Gastrocnemius medialis (tissue), 4 donors: ENCODE measurements at places on chromosomes 11 and 22. TPM values are rescaled to one million over a fixed set of nuclear protein-coding genes. Genes with fewer than 3 reads are reported as not detected.

- DNase-seq, result peak; percentile 85
These were observed 10.2 kb upstream of the TBC1D10A start for GRCh38 chr22:30336752-30337460.

INCENP gene
- total RNA-seq, result 18.7 TPM

KBTBD3 gene
- 0.92 TPM for total RNA-seq

- no peak for DNase-seq
These were observed 85.5 kb downstream of the MORC2 start for GRCh38 chr22:30882974-30883533.

- no peak for DNase-seq
These were observed 90.4 kb downstream of the ABTB2 start for GRCh38 chr11:34267417-34267816.

DNA sequence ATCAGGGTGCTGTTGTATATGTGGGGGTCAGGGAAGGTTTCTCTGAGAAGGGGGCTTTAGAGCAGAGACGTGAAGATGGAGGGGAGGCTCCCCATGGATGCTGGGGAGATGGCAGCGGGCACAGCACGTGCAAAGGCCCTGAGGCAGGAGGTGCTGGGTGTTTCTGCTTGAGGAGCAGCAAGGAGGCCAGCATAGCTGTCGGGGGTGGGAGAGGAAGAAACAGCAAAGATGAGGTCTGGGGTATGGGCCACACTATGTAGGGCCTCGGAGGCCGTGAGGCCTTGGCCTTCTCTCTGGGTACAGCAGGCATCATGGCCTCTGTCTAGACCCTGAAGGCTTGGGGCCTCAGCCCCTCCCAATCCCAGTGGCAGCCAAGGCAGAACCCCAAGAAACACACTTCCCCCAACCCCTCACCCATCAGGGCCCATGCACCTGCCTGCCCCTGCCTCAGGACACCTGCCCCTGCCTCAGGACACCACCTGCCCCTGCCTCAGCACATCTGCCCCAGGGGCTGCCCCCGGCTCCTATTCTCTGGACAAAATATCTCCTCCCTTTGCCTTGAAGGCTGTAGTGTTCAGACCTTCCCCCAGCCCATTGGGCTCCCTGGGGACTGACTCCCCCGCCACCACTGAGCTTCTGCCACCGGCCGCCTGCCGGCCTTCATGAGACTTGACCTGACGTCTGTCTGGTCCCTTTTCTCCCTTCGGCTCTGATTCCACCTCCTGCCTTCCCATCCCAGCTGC lies 6.2 kb downstream of the ALDH3B1 start:
- DNase-seq, result no peak

HORMAD2 gene
- total RNA-seq, result not detected

SPDYC gene
- not detected for total RNA-seq

DNA sequence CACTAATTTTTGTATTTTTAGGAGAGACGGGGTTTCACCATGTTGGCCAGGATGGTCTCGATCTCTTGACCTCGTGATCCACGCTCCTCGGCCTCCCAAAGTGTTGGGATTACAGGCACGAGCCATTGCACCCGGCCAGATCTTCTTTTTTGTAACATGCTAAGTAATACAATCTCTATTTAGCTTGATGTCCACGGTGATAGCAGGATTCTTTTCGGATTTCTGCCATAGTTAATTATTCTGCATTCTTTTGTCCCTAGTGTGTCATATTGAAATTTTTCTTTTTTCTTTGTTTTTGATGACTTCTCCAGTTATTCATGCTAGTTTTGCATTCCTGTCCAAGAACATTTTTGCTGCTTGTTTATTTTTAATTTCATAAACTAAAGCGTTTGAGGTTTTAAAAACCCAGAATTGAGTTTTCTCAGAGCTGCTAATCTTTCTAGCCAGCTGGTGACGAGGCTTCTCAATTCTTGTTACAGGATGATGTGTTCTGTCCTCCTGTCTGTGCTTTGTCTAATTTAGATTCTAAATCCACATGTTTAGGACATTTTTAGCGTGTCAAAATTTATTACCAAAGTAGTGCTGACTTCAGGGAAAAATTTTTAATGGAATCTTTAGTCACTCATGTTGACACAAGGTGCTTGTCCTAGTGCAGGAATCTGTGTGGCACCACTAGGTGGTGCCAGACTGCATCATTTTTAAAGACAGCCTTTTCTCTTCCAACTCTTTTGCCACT lies 21.8 kb downstream of the NF2 start:
- peak; percentile 37 for DNase-seq

- no peak for DNase-seq
These were observed 238.1 kb upstream of the BLID start for GRCh38 chr11:122354025-122354697.

ACTN3 gene
- total RNA-seq, result 1.2 TPM

SLC36A4 gene
- 3.4 TPM for total RNA-seq

NUP160 gene
- total RNA-seq, result 10.8 TPM

DNA sequence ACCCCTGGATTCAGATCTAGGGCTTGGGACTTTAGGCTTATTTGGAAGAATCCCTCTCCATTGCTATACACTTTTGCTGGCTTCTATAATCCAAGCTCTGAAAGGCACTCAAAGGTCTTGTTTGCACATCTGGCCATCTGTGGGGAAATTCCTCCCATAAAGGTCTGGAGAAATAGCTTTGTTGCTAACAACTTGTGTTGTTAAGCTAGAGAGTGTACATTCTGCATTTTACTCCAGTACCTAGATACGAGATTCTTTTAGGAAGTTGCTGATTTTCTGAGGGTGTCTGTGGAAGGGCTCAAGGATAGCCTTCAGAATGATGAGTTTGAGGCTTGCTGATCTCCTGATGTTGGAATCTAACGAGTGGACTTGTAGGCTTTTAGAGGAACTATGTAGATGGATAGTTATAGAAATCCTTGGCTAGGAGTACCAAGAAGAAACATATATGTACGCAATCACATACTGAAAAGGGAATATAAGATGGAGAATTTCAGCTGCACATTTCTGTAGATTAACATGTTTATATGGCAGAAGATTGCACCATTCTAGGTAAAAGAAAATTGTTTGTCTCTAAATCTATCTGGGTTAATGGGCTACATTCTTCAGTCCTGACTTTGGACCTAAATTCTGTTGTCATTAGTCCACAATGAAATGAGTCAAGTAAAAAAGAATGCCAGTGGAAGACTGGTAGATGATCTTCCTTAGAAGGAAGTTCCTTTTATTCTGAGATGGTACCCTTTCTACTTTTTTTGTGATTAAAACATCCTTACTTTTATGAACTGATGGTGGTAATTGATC lies 51.0 kb downstream of the UBASH3B start:
- DNase-seq, result no peak

DNA sequence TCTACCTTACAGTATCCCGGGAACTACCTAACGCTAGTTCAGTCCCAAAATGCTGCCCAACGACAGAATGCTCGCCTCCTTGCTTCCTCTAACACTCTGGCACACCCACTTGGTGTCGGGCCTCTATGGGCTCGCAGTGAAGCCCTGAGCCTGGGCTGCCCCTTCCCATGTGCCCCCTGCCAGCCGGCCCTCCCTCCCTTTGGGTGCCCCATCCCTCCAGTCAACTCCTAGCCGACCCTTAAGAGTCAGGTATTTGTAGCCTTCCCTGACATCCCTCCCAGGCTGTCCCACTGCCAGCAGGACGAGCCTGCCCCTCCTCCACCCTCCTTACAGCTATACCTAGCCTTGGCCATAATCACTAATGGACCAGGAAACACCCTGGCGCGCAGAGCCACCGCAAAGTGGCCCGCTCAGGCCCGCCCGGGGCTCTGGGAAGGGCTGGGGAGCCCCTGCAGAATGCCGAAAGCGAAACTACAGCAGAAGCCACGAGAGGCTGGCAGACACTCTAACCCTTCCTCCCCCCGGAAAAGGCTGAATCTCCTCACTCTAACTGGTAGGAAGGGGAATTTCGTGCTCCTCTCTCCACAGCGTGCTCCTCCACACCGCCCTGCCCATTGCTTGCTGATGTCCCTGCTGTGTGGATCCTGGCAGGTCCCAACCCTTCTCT lies 8.2 kb downstream of the CBX7 start:
- DNase-seq, result no peak

GRCh38 chr11:120709808-120710207 lies 198.3 kb downstream of the GRIK4 start:
- DNase-seq, result no peak

DNA sequence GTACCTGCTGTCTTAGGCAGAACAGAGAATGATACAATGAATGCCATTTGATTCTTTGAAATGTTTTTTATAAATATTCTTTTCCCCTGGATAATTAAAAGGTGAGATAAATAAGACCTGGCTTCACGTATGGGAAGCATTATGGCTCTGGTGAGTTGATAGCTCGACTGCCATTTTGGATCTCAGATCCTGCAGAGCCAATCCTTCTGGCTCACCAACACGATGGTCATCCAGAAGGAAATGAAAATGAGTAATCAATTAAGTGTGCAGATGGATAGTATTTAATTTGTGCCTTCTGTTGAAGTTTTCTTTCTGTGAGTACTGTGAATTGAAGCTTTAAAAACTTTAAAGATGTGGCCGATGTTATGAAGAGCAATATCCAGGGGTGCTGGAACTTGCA lies 2.7 kb downstream of the TNRC6B start:
- no peak for DNase-seq

- DNase-seq, result no peak
These were observed 3.4 kb downstream of the YPEL4 start for GRCh38 chr11:57646194-57646798.

DNA sequence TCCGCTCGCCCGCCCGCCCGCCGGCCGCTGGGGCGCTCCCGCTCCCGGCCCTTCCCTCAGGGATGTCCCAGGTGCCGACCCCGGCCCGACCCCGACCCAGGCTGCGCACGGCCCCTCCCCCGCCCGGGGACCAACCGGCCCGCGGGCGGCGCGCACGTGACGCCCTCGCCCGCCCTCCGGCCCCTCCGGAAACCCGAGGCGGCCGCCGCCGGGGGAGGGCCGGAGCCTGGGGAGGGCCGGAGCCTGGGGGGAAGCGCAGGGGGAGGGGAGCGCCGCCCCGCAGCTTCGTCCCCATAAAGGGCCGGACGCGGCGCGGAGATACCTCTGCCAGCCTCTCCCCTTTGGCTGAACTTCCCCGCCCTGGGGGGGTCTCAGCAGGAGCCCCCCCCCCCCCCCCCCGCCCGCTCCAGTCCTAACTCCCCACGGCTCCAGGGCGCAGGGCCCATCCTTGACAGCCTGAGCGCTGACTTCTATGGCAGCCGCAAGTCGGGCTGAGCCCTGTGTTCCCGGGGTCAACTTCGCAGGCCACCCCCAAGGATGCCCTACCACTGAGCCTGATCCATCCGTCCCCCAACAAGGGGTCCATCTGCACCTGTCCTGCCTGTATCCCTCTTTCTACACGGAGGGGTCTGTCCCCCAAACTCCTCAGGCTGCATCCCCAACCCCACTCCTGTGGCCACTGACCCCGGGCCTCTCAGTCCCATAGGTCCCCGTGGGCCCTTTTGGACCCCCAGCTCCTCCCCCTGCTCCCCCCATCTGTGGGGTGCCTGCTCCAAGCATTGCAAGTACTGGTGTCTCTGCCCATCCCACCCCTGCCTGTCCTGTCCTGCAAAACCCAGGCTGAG lies at the start of gene MAPK12:
MAPK12 (minus strand) TSS at position 69 of the 845 bp plus-strand sequence. CDS start 174 bp downstream, outside the sequence.
- peak; percentile 55 for DNase-seq

DNA sequence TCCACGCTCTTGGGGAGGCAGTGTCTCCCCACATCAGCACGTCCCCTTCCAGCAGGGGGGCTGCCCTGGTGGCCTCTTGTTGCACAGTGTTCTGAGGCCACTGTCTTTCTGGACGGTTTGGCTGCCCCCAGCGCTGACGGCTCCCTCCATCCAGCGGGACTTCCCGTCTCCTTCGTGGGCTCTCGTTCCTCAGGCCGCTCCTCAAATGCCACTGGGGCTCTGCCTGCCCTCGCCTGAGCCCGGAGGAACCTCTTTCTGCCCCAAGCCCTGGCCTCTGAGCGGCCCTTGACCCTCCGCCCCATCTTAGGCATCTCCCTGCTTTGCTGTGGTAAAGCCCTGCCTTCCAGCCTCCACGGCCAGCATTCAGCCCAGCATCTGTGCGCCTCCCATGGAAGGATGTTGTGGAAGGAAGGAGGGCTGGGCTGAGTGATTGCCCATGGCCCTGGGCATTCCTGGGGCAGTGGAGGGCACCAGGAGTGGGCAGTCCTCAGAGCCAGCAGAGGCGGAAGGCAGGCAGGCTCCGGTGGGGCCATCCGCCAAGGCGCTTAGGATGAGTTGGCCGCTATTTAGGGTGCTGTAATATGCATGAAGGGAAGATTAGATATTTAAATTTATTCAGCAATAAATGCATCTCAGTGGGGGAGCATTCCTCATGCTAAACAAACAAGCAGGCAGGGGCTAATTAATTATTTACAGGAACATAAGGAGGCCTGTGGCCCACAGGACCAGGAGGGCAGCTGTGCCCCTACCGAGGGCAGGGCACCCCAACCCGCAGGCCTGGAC lies 17.8 kb downstream of the OTUB1 start:
- no peak for DNase-seq

- DNase-seq, result peak; percentile 38
These were observed 41.9 kb downstream of the MED15 start for GRCh38 chr22:20549232-20549841.

MISFA gene
- not detected for total RNA-seq

DNA sequence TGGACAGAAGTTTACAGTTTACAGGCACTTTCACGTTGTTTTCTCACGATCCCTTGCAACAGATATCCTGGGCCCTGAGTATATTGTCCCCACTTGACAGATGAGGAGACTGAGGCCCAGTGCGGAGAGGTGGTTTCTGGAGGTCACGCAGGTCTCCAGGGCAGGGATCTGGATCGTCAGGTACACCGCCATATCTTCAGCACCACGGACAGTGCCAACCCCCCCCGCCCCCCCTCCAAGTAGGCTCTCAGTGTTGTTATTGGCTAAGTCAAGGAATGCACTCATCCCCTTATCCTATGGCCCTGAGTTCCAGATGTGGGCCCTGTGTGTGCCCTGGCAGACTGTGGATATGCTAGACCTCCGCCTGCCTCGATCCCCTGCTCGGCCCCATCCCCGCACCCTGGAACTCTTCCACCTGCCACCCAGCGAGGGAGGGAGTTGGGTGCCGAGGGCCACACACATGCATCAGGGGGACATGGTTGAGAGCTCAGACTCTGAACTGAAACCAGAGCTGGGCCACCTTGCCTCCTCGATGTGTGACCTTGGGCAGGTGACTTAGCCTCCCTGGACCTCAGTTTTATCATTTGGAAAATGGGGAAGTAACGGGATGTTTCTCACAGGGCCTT lies 37.5 kb downstream of the MPPED1 start:
- DNase-seq, result no peak

GRCh38 chr11:115674176-115674936 lies 170.1 kb upstream of the CADM1 start:
- DNase-seq, result no peak

DNA sequence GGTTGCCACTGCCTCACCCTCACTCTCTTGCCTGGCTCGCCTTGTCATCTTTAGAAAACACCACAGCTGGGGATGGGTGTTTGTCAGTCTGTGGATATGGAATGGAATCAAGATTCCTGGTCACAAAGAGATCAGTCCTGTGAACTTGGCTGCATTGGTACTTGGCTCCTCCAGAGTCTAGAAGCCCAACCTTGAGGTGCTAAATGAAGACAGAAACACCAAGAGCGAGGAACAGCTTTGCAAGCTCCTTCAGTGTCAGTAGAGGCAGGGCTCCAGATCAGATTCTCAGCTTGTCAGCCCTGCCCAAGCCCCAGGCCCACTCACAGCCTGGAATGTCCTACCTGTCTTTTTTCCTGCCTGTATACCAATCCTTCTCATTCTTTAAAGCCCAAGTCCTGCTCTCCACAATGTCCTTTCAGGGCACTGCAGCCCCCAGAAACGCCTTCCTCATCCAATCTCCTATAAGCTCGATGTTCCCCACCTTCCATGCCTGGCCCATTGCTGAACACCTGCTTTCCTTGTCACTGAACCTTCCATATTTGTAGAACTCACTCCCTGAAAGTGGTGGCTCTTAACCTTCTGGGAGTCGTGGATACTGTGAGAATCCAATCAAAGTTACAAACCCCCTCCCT lies 188.9 kb downstream of the BCR start:
- no peak for DNase-seq

- DNase-seq, result no peak
These were observed 26.5 kb upstream of the KCNJ11 start for GRCh38 chr11:17414992-17415391.
